Activated CD4-positive, CD25-positive, alpha-beta regulatory T cell treated with anti-CD3 and anti-CD28 coated beads, Interleukin-2, amount 50 U/mL, for 72 hours (primary cell): ENCODE measurements at places on chromosomes 13 and 19.

- no peak for DNase-seq
Observed at GRCh38 chr13:26220575-26220974, 1.5 kb downstream of the RNF6 start.

- no peak for DNase-seq
Observed at GRCh38 chr13:71300602-71301001, 566.4 kb downstream of the DACH1 start.

DNA sequence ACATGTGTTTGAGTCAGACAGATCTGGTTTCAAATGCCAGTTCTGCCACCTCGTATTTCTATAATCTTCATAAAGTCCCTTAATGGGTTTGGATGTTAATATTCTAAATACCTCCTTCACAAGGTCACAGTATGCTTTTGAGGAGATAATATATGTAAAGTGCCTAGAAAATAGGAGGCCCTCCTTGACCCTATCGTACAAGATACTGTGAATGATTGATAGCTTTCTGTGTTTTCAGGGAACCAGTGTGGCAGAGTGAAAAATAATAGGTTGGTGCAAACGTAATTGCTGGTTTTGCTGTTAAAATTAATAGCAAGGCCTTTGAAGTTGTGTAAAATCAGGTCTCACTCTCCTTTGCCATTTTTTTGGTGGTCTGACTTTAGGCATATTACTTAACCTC, 77.5 kb upstream of the SCEL start:
- no peak for DNase-seq

DNA sequence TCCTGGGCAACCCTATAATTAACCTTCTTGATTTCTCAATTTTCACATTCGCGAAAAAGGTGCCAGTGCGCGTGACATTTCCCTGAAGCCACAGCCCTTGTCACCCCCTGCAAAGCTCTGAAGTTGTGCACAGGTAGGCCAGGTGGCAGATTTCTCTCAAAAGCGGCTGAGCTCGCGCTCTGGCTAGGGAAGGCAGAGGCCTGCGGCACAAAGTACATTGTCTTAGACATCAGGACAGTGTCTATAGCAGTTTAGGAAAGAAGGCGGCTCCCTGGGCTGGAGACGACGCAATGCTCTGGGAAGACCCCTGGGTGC, 42.9 kb upstream of the ZNF14 start:
- no peak for DNase-seq

DNA sequence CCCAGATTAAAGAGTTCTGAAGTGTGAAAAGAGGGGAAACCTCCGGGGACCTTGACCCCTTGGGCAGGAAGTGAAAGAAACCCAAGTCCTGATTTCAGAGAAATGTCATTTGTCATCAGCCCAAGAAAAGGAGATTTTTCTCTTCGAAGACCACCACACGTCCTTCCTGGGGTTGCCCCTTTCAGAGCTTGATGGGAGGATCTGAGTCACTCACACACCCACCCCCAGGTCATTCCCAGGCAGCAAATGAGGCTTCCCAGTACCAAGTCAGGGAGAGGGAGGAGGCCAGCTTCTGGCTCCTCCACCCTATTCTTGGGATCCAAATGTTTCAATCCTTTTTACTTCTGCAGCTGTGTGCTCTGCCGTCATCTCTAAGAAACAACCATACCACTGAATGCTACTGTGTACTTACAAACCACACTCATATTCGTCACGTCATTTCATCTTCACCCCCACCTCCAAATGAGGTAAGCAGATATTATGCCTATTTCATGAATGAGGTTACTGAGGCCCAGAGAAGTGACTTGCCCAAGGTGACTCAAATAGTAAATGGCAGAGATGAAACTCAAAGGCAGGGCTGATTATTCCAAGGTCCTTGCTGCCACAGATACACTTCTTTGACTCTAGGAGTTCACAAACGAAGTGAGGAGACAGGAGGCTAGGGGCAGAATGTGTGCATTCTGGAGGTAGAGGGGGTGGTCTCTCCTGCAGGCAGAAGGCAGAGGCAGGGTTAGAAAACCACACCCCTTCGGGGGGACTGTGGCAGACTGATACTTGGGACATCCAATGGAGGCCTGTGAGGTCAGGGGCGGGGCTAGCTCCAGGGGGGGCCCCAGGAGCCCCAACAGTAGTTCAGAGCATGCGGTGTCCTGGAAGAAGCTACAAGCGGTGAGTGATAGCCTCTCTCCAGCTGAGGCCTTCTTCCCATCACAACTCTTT, 5.0 kb upstream of the KMT2B start:
- DNase-seq: peak; percentile 76

GRCh38 chr19:1651568-1652291, 685 bp downstream of the TCF3 start:
- peak; percentile 56 for DNase-seq

GRCh38 chr13:62387647-62388046, 972.0 kb upstream of the PCDH20 start:
- no peak for DNase-seq

DNA sequence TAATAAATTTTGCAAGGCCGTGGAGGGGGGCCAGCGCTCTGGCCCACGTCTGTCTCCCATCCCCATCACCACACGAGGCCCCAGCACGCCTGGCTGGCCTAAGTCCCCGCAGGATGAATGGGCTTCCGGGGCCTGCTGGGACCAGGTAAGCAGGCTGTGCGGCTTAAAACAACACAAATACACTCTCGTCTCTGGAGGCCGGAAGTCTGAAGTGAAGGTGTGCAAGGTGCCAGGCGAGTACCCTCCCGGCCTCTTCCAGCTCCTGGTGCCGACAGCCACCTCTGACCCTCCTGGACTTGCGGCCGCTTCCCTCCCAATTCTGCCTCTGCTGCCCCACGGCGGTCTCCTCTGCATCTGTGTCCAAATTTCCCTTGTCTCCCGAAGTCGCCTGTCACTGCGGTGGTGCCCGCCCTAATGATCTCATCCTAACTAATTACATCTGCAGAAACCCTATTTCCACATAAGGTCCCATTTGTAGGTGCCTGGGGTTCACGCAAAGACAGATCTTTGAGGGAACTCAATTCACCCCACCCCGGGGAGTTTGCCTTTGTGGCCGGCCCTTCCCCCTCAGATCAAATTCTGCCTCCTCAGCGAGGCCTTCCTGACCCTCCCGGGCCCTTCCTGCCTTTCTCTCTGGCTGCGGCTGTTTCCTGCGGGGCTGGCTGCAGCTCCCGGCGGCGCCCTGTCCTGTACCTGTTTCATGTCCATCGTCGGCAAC, 8.1 kb upstream of the PTBP1 start:
- DNase-seq: no peak

GRCh38 chr19:33773704-33774624, 22.7 kb upstream of the KCTD15 start:
- no peak for DNase-seq

DNA sequence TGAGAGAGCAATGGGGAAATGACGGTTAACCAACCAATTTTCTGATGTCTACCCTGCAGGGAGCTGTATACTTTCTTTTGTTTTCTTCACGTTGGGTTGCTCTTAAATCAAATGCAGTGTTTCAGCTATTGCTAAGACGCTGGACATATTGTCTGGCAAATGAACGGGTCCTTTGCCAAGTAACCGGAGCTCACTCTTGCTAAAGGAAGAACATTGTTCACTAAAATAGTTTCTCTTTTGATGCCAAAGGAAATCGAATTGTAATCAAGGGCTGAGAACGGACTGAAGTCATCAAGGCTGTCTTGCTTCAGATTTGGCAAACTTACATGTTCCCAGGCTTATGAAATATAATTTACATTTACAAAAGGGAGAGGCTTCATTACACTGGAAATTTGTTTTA, 142.3 kb upstream of the ARGLU1 start:
- DNase-seq: no peak

DNA sequence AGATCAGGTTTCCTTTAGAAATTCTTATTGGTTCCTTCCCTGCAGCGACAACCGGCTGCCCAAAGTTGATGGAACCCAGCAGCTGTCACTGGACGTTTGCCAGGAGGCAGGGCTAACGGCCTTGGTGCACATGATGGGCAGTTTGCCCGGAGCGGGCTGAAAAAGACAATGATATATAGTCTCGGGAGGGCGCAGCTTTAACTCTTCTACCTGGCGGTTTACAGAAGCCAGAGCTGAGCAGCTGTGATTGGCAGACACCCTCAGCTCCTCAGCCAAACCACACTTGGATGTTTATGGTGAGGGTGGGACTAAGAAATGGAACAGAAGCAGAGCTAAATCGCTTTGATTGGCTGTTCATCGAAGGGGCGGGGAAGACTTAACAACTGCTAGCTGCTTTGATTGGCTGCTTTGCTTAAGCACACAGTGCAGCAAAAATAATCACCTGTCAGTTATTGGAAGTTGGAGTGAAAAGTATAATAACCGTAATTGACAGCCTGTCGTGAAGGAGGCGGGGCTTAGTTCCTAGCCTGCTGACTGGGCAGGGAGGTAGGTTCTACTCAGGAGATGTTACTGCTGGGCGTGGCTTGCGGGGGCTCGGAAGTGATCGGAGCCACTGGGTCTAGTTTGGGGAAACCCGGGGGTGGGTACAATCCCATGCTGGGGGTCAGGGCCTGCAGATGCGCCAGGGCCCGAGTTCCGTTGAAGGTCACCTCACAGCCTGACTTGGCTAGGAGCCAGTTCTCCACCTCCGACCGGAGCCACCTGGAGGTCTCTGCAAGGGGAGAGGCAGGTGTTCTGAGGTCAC, 7.5 kb downstream of the EMP3 start:
- DNase-seq: peak; percentile 85

DNA sequence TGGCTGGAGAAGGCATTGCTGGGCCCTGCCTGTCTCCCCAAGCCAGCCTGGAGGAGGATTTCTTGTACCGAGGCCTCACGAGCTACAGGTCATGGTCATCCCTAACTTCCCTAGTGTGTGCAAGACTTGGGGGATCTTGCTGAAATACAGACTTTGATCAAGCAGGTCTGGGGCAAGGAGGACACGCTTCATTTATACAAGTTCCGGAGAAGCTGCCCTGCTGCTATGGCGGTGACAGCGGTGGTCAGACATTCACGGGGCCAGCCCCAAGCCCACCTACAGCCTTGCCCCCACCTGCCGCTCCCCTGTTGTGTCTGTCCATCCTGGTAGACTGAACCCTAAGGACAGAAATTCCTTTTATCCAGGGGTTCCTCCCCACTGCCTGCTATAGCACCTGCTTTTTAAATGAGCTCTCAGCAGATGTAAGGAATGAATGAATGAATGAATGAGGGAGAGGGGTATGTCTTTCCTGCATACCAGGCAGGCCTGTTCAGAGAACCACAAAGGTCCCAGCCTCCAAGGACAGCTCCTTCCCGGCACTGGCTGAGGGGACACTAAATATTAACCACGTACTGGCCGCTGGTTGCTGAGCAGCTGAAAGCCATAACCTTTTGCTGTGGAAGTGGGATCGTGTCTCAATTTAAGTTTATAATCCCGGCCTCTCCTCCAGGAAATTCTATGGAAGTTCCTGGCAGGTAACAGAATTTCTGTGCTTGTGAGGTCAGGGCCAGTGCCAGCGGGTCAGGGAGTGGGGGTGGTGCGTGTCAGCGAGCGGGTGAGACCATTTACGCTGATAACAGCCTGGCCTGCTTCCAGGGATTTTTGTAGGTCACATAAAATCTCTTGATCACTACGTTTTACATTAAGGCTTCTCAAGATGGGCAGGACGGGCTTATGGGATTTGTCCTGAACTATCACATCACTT, 27.1 kb downstream of the TSSK6 start:
- DNase-seq: no peak

DNA sequence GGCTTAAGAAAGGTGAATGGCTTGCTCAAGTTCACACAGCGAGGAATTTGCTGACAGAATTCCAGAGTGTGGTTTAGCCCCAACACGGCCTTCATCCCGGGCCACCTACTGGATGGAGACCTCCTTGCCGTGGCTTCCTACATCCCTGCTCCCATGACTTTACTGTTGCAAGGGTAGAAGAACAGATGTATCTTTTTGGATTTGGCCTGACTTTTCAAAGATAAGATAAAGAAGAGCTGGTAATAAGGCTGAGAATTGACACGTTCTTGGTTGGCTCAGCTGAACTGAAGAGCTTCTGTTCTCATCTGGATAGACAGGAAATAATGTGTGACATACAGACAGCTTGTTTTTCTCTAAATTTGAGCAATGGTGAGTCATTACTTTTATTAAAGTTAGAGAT, 113.1 kb downstream of the KLF5 start:
- DNase-seq: no peak

DNA sequence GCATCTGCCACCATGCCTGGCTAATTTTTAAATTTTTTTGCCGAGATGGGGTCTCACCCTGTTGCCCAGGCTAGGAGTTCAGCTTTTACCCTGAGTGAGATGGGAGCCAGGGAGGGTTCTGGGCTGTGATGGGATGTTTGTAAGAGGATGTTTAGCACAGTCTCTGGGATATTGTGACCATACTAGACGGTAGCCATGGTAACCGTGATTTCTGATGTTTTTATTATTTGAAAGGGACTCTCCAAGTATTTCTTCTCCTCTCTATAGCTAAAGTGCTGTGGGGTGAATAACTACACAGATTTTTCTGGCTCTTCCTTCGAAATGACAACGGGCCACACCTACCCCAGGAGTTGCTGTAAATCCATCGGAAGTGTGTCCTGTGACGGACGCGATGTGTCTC, 10.4 kb downstream of the TSPAN16 start:
- DNase-seq: no peak

DNA sequence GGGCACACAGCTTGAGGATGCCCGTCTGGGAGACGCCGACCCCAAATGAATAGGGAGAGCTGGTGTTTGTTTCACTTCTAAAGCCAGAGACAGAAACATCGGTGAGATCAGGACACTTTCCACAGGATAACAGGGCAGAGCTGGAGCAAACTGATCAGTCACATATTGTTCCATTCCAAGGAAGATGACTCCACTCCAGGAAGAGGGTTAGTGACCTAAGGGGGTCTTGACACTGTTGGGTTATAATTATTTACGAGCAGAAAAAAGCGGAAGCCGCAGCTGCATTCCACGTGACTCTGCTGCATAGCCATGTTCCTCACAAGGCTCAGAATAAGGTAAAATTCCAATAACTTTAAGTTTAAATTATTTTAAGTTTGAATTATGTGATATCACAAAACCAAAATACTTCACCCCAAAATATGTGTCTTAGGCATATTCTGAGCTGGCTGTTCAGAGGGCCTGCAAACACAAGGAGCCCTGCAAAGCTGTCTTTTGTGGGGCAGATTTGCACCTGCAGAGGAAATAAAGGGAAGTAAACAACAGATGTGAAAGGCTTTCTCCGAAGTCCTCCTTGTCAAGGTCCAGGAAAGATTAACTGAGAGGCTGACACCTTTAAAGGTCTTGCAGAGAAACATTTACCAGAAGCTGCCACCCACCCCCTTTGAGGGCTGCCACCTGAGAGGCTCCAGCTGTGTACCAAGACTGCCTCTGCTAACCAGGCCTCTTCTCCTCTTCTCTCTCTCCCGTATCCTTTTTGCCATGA, 819.2 kb downstream of the UQCRFS1 start:
- no peak for DNase-seq
